ENCODE measurements at places on chromosomes 3 and 15.

DNA sequence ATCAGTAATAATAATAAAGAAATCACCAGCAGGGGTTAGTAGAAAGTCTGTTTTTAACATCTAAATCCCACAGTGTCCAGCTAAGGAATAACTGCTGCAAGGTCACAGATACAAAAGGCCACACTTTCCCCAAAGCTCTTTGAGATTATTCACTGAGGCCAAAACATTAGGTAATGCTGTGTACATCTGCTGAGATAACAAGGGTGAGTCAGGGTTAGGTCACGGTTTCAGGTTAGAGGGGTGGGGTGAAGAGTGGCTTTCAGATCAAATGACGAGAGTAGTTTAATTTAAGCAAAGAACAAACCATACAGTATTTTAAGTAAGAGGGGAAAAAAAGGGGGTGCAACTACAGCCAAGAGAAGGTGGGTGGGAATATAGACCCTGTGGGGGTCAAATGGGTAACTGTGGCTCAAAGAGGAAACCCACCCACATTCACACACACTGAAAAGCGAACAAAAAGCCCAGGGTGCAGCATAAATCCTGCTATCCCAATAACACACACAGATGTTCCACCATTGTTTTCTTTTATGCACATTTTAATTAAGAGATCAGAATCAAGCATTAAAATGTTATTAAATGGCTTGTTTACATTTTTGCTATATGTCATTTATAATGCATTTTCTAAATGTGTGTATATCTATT is 412.9 kb downstream of the TIGIT start:
- DNase-seq = no peak

GRCh38 chr3:112815981-112816380 is 30.7 kb downstream of the CD200R1L start:
- no peak for DNase-seq

DNA sequence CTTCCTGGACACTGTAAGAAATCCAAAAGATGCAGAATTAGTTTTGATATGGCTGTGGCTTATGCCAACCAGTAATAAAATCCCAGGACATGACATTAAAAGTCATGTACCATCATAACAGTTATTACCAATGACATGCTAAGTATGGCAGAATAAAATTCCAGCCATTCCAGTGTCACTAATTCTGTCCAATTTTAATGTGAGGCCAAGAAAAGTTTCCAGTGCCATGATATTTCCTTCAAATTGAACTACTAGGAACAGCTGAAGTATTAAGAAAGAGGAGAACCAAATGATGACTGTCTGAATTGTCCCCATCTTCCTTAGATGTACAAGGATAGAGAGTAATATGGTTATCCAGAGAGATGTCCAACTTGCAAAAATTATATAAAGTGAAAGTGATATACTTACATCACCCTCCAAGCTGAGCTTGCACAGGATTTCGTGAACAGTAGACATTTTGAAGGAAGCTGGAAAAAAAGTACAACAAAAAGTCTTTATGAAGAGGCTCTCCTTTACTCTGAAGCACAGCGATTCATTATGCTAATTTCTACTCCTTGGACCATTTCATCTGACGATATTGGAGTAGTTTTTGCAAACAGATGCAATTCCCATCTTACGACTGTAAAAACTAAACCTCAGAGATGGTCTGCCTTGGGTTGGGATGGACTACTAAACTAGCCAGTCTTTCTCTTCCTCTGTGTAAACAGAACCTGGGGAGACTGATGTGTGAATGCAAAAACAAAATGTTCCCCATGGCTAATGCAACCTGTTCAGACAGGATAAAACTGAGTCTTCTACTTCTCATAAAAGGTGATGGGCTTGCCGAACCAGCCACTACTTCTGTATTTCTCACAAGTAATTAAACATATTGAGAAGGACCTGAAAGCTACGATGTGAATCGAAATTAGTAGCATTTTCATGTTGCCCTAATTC is 11.9 kb downstream of the ANXA2 start:
- no peak for DNase-seq

- peak; percentile 73 for DNase-seq
Observed at GRCh38 chr3:138418601-138419206, 15.7 kb upstream of the ESYT3 start.

GRCh38 chr3:141643796-141644195 is 94.3 kb upstream of the RNF7 start:
- DNase-seq = no peak

DNA sequence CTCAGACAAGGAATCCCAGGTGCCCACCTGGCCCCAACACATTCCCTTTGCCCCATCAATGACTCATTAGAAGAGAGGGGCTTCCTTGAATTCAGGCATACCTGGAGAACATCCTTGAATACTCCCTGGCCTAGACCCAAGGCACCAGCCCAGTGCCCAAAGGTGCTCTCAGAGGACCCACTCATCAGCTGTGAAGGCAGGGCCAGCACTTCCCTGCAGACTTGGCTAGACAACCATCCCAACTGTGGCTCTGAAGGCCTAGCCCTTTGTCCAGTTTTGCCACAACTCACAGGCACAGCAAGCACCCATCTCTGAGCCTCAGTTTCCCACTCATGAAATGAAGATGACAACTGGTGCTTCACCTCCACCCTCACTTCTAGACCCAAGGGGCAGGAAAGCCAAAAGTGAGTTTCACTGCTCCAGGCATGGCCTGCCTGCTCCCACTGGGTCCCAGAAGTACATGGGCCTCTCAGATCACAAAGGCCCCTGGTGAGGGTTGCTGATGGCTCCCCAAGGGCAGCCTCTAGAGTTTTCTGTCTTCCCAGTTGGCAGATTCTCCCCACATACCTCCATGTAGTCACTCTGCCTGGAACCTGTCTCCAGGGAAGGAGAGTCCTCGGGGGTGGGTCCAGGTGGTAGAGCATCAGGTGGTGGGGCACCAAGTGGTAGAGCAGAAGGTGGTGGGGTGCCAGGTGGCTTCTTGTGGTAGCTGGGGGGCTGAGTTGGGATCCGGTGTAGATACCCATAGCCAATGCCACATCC is 7.5 kb downstream of the GORASP1 start:
- no peak for DNase-seq

DNA sequence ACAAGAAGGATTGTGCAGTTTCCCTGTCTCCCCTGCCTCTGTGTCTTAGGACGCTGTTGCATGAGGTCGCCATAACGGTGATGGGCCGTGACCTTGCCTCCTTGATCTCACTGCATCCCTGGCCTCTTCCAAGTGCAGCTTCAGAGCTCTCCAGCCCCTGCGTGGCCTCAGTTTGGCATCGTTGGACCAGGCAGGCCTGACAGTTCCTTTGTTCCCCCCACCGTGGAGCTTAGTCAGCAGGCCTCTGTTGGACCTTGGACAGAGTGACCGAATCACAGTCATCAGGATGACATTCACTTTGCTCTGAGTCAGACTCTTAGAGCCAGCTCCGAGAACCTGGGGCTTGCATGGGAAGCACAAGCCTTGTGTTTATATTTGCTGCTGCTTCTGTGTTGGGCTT is 139.4 kb downstream of the OPA1 start:
- DNase-seq = no peak

DNA sequence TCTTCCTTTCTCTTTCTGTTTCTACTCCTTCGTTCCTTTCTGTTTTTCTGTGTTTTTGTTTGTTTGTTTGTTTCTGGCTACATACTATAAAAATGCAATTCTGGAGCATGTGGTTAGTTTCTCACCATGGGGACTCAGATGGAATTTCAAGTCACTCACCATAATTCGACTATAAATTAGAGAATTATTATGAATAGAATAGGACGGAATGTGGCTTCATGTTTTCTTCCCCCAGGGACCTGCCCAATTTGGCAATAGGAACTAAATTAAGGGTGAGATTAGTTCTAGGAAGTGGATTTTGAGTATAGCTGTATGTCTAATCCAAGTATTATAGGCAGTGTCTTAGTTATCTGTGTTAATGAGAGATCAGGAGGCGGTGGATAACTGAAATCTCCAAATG is 96.9 kb downstream of the THSD4 start:
- DNase-seq = no peak

- DNase-seq = peak; percentile 64
Observed at GRCh38 chr3:193388361-193388760, 9.8 kb upstream of the ATP13A5 start.

DNA sequence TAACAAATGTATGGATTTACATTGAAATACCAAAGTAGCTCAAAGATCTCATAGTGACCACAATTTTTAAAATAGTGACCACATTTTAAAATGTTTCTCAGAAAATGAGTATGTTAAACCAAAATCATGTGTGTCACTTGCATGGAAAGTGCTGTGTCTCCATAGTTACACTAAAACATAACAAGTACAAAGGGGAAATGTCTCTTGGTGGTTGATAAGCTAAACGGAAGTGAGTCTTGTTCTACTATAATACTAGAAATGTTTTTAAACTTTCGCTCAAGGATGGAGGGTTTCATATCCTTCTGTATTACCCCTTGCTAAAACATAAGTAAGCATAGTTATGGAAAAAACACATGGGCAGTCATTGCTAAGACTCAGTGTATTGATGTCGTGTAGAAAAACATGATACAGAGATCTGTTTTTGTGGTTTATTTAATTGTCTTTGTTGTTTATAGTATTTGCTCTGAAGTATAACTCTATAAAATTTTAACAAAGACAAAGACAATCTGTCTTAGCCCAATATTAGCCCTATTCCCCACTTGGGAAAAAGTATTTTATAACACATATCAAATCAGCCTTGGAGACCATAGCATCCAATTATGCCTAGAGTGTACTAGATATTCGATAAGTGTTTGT is 27.0 kb upstream of the DENND4A start:
- DNase-seq = no peak

GRCh38 chr15:35448294-35448693 is 97.7 kb downstream of the DPH6 start:
- DNase-seq = no peak

- no peak for DNase-seq
Observed at GRCh38 chr3:104947943-104948342, 418.8 kb upstream of the ALCAM start.

DNA sequence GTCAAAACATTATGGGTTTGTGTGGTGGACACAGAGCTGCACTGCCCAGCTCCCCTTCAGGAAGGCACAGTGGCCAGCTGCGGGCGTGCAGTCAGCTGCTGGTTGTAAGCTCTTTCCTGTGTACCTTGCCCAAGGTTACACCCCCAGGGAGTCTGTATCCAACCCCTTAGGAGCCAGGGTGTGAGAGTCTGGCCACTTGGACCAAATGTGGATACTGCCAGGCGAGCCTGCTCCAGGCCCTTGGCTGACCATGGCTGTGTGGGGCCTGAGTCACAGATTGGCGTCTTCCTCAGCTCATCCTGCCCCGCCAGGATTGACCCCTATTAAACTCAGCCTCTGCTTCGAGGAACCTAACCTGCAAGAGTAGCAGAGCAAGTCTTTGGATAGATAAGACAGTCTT is 56.9 kb downstream of the ABHD5 start:
- no peak for DNase-seq

- no peak for DNase-seq
Observed at GRCh38 chr3:126537116-126537729, 13.3 kb downstream of the CHST13 start.

- no peak for DNase-seq
Observed at GRCh38 chr3:50255251-50255615, 13.7 kb upstream of the SEMA3B start.

DNA sequence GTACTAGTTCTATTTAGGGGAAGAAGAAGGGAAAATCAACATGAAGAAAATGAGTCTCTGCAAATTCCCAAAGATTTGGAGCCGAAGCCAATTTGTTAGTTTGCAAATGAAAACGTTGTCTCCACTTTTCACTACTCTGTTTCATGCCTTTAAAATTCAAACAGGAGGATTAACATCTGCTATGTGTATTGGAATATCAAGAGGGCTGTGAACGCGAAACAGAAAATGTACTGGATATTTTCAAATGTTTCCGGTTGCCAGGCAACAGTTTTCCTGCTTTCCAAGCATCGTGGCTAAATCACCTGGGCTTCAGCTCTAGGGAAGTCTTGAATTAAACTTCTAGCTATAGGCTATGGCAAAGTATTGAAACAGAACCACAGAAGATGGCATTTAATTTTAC is 172.8 kb downstream of the KCNMB2 start:
- no peak for DNase-seq

DNA sequence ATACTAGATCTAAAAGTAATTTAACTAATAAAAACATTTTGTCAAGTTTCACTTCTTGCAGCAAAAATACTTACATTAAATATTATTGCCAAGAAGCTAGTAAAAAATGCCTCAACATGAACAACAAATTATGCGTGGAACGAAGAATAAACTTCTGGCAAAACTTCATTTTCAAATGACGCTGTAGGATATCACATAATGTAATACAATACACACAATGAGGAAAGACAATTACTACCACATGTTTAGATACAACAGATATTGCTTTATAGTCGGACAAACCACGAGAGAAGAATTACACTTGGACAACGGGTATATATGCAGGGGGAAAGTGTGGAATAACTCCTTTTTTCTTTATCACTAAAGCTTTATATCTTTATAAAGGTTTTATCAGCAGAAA is 21.6 kb downstream of the P3H2 start:
- no peak for DNase-seq

DNA sequence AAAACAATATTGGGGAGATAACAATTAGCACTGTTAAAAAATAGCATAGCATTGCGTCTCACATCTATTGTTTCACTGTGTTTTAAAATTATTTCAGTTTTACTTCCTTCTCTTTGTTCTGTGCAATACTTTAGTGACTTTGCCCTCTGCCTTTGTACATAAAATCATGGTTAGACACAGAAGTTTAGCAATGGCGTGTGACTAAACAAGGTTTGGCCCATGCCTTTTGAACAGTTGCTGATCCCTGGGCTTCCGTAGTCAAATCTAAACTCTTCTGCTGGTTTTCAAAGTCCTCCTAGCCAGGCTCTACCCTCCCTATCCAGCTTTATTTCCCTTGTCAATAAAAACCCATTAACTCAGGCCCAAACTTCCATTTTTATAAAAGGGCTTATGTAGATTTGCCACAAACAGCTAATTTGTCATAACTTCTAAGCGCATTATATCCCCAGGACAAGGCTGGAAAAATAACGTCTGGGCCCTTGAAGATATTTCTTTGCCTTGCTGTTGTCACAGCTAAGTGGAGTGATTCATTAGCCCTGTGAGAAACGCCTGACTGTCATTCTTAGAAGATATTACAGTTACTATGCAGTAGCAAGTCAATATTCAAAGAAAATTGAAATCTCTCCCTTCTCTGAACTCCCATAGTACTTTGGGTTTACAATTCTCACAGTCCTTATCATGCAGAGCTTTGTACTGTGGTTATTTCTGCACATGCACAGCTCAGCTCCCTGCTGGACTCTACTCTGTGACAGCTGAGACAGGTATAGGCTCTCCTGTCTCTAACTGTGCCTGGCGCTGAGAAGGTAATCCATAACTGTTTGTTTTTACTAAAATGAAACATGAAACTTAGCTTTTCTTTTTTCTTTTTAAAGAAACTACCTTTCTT is 123.4 kb upstream of the SLC24A5 start:
- no peak for DNase-seq

DNA sequence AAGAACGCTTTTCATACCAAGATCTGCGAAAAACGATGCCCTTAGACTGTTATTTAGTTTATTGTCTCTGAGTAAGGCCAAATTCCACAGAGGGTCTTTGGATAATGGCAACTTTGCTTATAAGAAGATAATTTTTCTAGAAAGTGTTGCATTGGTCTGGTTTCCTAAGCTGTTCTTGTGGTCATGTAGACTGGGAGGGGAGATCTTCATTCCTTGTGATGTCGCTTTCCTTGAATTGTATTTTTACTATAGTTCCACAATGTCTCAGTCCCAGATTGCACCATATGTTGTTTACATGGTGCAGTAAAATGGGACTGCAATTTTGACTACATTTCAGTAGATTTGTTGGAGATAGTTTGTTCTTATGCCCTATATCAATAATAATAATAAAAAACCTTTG is 28.8 kb upstream of the ST3GAL6 start:
- DNase-seq = peak; percentile 28

GRCh38 chr3:15768421-15769255 is 29.1 kb downstream of the ANKRD28 start:
- DNase-seq = no peak

- DNase-seq = no peak
Observed at GRCh38 chr3:87792534-87793336, 266.1 kb downstream of the CGGBP1 start.
